ENCODE measurements at places on chromosomes 7 and 10.

DNA sequence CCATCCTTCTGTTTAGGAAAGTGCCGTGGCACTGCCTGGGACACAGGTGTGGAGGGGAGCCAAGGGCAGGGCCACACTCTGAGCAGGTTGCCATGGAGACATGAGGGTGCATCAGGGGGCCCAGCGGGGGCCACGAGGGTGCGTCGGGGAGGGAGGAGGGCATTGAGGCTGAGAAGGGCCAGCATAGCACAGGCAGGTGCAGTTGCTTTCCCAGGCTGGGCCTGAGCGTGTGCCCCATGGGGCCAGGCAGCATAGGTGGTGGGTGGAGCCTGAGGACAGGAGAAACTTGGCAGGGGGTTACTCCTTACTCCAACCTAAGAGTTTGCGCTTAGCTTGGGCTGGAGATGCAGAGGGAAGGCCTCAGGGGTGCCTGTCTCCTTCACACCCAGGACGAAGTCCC is 15.2 kb downstream of the YKT6 start:
- no peak for DNase-seq

GRCh38 chr10:62815381-62816075 is 638 bp downstream of the EGR2 start:
- DNase-seq, result peak; percentile 31

DNA sequence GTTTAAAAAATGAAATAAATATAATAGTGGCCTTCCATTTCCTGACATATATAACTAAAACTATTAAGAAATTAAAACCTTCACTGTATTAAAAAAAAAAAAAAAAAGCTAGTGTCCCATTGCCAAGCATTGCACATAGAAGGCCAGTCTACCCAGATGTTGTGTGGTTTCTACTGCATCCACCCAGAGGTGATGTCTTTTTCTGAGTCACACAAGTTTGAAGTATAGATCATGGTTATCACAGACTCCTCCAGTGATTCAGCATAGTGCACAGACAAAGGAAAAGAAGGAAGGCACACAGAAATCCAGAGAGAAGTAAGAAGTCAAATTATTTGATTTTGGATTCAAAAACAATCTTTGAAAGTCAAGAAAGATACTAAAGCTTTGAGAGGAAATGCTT is 429.0 kb downstream of the ETV1 start:
- DNase-seq, result no peak

GRCh38 chr7:71594736-71595135 is 462.8 kb downstream of the GALNT17 start:
- no peak for DNase-seq

DNA sequence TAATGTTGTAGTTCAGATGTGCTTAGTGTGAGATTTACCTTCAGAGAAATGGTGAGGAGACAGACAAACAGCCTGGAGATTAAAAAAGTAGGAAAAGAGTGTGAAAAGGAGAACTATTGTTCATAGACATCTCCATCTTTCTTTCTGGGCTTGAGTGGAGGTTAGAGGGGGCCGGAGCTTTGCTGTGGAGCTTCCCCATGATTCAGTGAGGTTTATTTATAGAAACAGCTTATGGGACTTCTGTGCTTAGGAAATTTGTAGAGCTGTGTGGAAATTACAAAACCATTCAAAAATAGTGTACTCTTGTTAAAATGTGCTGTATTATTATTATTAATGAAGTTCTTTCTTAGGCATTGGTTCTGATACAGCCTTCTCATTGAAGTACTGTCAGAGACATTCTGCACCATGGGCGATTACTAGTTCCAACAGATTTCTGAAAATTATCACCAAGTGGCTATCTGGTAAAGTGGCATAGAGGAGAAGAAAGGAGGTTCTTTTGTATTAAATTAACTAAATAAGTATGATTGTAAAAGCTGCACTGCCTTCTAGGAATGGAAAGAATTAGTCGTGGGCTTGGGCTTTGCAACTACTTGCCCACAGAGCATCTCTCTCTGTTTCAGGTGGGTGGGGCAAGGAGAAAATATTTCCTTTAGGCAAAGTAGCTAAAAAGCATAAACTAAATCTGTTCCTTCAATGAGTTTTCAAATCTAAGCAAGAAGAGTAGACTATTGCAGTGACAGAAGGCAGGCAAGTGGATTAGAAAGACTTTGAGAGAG is 8.7 kb upstream of the TCAF1 start:
- no peak for DNase-seq

GRCh38 chr10:4008676-4009382 is 223.8 kb upstream of the KLF6 start:
- DNase-seq, result no peak

- no peak for DNase-seq
Measured at GRCh38 chr10:96978621-96979154, 146.6 kb downstream of the LCOR start.

DNA sequence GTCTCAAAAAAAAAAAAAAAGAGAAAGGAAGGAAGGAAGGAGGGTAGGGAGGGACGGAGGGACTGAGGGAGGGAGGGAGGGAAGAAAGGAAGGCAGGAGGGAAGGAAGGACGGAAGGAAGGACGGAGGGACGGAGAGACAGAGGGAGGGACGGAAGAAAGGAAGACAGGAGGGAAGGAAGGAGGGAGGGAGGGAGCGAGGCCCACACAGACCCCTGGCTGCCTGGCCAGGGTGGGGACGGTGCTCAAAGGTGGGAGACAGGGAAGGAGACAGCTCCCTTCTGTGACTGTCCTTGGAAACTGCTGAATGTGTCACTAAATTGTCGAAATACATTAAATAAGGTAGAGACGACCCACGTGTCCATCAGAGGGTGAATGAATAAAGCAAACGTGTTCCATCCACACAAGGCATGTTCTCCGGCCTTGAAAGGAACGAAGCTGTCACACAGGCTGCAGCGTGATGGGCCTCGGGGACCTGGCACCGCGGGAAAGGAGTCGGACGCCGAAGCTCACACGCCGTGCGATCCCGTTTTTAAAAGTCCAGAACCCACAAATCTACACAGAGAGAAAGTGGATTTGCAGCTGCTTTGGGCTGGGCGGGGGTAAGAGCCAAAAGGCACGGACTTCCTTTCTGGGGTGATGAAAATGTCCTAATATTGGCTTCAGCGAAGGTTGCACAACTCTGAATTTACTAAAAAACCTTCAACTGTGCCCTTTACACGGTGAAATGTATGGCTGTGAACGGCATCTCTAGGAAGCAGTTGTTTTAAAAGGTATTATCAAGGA is 23.3 kb downstream of the ADAP1 start:
- no peak for DNase-seq

DNA sequence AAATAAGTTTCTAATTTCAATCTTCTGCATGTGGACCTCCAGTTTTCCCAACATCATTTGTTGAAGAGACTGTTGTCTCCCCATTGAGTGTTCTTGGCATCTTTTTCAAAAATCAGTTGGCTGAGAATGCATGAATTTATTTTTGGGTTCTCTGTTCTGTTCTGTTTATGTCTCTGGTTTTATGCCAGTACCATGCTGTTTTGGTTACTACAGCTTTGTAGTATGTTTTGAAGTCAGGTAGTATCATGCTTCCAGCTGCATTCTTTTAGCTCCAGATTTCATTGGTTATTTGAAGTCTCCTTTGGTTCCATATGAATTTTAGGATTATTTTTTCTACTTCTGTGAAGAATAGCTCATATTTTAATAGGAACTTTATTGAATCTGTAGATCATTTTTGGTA is 21.2 kb upstream of the SFTPD start:
- DNase-seq, result no peak

DNA sequence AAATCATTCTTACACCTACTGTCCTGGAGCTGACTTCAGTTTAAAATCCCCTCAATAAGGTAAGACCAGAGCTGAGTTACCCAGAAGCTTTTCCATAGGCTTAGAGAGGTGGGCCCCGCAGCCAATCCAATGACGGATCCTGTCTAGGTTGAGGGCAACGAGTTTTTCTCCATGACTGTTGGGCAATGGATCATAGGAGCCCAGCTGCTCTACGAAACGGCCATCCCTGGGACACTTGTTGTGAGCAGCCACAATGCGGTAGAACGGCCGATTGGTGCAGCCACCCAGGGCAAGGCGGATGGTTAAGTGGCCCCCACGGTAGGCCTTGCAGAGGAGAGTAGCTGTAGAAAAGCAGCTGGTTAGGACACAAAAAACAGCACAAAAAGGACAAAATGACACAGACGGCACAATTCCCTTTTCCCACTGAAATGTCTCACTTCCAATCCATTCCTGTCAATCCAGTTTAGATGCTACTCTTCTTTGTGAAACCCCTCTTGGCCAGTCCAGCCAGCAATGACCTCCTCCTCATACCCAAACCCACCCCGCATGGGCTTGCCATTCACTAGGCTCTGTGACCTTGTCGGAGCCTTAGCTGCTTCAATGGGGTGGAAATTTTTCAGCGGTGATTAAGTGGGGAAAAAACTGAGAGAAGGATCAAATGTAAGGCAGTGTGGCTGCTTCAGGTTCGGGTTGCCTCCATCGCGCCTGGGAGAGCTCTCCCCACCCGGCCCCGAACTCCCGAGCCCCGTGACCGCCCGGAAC is 580 bp downstream of the MRPS16 start:
- DNase-seq, result no peak

GRCh38 chr10:91137822-91138221 is 82.6 kb upstream of the PCGF5 start:
- DNase-seq, result no peak

DNA sequence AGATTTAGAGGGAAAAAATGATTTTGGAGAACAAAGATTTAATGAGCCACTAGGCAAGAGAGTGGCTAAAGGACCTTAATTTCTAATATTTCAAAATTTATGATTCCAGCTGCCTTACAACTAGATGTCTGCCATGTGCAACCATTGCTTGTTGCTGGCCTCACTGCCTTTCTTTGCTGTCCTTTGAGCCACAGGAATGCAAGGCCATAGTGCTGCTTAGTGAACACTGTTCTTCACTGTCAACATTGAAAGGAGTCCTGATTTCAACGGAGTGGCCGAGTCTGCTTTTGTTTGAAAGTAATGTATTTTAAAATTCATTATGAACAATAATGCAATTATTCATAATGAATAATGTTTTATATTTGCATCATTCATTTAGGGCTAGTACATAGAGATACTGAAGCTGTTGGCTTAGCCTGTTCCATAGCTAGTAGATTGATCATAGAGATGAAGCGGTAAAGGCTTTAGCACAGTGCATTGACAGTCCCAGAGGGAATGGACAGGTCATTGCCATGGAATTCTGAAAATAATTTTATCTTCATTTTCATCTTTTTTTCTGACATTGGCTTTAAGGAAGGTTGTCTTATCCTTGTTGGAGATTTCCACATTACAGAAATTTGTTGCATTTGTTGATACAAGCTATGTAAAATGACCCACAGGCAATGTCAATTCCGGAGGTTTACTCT is 544.1 kb downstream of the AUTS2 start:
- no peak for DNase-seq

DNA sequence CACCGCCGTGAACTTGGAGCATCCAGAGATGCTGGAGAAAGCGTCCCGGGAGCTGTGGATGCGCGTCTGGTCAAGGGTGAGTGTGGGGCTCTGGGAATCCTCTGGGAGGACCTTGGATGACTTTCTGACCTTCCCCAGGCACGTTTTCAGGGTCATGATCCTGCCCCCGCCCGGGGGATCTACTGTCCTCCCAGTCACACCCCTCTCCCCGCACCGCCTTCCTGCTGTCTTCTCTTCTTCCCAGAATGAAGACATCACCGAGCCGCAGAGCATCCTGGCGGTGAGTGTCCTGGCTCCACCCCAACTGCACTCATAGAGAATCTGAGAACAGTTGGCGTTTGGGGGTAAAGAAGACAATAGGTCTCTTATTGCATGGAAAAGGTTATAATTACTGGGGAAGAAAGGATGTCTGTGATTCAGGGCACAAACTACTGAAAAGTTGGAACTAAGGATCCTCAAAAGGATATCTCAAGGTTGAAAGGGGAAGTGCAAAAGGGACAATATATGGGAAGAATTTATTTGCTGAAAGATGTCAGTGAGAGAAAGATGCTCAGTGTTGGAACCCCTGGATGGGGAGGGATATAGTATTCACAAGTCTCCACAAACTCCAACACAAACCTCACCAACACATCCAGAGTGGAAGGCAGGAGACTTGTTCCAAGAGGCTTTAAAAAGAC is 1.9 kb downstream of the GSTK1 start:
- DNase-seq, result no peak

DNA sequence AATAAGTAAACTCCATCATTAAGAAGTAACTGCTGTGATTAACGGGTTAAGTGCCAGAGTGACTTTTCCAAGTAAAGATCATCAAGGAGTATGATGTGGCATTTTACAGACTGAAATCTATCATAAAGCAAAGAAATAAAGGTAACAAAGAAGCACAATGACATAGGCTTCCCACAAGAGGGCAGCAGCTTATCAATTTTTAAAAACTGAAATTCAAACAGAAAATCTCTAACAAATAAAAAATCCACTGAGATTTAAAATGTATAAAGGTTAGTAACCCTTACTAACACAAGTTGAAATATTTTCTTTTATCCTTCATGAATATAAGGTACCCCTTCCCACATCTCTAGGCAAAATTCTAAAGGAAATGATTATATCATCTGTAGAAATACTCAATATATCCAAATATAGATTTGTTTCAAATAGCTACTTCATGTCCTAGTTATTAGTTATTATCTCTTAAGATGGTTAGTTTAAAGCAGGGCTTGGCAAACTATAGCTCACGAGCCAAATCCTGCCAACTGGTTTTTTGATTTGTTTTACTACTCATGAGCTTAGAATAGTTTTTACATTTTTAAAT is 29.2 kb downstream of the FAM3C start:
- DNase-seq, result peak; percentile 28

DNA sequence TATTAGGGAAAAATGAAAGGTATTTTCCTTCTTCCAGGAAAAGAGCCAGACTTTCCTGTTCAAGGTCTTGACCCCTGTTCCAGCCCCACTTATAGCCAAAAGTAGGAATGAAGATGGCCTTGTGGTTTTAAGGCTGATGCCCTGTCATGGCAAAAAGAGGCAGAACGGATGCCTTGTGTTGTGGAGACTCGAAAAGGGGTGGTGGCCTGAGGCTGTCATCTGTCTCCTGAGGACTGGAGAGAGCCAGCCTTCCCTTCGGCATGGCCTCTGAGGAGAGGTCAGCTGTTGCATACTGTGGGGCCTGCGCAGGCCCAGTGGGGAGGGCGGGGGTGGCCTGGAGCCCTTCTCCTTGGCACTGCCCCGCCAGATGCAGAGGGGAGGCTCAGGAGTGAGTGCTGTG is 166.0 kb upstream of the EEPD1 start:
- DNase-seq, result no peak

DNA sequence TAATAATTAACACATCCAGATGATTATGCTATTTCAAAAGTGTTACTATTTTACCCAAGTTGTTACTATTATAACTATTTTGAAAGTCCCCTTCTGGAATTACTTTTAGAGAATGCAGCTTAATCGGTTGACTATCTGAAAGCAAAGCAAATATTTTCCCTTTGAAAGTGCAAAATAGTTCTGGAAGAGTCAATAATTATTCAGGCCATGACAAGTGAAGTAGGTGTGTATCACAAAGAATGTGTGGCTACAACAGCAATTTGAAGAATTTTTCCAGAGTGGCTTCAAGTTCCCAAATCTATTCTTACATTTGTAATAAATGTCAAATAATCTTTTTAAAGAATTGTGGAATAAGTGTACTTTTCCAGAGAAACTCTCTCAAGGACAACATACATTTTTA is 42.8 kb downstream of the RNLS start:
- DNase-seq, result no peak

GRCh38 chr7:158453663-158454062 is 134.0 kb downstream of the PTPRN2 start:
- no peak for DNase-seq

GRCh38 chr10:77240041-77240652 is 397.5 kb downstream of the KCNMA1 start:
- DNase-seq, result no peak

Data from naive thymus-derived CD8-positive, alpha-beta T cell (primary cell).